Right lung (tissue), 10 donors: ENCODE measurements at places on chromosomes 3 and 15. TPM values are rescaled to one million over a fixed set of nuclear protein-coding genes. Genes with fewer than 3 reads are reported as not detected.
A peak's percentile ranks its signal among the peaks of the same experiment; 100 is the strongest.

DNA sequence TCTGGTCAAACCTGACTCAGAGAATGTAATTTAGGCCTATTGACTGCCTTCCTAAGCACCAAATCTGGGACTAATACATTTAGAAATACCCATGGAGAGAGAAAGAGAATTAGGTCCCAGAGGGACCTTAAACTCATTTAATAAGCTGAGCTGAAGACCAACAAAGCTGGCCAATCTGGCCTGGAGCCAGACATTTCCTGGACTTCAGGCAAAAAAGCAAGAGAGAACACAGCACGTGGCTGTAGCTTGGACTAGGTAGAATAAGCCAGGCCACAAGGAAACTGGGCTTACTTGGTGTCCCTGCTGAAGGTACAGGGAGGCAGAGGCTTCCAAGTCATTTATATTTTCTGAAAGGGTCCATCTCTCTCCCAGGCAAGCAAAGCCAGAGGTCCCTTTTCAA lies 88.1 kb downstream of the RTP4 start:
- no peak for DNase-seq

DNA sequence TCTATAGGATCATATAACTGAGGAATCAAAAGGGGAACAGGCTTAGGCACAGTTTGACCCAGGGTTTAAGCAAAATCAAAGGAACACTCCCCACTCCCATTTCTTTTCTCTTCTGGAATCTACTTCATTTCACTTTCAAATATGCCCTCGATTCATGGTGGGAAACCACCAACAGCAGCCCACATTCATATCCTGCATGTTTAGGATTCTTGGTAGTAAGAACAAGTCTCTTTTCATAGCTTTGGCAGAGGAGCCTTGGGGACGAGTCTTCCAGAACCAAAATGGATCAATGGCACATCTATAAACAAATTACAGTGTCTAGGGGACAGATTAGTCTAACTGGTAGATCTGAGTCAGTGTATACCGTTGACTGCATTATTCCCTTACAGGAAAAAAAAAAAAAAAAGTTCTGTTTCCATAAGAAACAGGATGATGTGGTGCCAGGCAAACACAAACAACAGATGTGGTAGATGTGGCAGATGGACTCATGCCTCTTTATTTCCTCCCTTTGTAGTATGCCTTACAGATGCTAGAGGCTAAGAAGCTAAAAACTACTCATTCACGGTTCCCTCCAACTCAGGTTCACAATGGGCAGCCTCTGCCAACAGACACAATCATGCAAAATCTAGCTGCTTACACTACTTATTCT lies 578.3 kb upstream of the ADAMTS9 start:
- no peak for DNase-seq

DNA sequence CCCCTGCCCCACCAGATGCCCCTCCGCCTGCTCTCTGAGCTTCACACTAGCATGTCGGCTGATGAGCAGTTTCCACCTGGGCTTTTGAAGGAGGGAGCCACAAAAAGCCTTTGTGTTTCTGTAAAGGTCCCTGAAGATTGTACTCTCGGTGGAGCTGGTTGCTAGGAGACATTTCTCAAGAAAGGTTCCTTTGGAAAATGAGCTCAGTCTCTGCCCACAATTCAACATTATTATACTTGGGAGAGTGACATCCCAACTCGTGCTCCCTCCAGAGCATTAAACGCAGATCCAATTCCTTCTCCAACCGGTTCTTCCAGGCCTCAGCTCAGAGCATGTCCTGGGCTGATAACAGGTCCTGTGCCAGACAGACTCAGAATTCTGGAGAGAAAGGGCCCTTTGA lies 26.8 kb upstream of the FAM107A start:
- no peak for DNase-seq

DNA sequence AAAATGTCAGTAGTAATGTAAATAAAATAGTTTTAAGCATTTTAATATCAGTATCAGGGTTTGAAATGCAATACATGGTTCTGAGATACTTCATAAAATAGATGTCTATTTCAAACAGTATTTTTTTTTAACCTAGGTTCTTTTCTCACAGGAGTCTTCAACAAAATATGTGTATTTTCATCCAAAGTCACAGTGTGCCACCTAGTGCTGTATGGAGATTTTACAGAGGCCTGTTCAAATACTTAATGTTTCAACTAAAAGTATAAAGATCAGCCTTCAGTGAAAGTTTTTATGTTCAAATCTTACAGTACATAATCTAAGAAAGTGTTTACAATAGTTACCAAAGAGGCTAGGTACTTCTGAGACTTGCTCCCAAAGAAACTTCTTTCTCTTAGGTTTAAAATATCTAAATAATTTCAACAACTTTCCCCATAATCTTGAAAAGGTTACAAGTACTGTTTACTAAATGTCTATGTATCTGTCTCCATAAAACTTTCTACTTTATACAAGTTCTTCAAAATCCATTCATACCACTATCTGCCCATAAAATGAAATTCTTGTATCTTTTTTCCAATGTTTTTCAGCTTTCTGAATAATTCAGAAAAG lies 38.3 kb downstream of the SCAPER start:
- DNase-seq, result no peak

DNA sequence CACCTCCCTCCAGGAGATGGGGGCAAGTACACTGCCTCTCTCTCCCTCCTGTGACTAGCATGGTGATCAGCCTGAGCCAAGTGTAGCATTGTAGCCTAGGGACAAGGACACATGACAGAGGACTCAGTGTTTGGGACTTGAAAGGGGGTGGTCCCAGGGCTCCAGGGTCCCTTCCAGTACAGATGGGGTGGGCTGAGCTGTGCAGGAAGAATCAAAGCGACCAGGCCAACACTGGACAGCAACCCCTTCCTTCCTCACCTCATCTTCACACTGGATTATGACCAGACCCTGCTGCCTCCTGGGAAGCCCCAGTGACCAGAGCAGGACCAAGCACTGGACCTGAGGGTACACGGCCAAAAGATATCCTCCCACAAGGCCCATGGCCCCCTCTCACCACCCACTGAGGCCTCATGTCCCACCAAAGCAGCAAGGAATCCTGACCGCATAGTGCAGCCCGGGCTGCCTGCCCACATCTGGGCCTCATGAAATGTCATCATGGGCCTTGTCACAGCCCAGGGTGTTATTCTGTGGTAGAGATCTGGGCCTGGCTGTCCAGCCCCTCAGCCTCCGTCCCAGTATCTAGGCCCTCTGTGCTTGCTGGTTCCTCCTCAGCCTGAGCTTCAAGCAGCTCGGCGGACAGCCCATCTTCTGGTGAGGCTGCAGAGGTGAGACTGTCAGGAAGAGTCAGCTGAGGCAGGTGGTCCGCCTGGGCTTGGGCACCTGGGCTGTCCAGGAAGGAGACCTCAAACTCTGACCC lies 9.5 kb downstream of the GORASP1 start:
- DNase-seq, result no peak

GRCh38 chr3:116299646-116300081 lies 145.6 kb downstream of the LSAMP start:
- no peak for DNase-seq

DNA sequence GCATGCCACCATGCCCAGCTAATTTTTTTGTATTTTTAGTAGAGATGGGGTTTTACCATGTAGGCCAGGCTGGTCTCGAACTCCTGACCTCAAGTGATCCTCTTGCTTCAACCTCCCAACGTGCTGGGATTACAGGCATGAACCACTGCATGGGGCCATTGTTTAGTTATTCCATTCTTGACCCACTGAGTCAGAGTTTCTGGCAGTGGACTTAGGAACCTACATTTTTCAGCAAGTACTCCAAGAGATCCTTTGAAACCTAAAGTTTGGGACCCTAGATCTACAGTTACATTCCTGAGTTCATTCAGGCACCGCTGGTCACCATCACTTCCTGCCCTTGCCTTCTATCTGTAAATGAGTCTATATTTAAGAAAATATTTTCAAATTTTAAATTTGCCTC lies 1.4 kb upstream of the TNFSF10 start:
- no peak for DNase-seq

DNA sequence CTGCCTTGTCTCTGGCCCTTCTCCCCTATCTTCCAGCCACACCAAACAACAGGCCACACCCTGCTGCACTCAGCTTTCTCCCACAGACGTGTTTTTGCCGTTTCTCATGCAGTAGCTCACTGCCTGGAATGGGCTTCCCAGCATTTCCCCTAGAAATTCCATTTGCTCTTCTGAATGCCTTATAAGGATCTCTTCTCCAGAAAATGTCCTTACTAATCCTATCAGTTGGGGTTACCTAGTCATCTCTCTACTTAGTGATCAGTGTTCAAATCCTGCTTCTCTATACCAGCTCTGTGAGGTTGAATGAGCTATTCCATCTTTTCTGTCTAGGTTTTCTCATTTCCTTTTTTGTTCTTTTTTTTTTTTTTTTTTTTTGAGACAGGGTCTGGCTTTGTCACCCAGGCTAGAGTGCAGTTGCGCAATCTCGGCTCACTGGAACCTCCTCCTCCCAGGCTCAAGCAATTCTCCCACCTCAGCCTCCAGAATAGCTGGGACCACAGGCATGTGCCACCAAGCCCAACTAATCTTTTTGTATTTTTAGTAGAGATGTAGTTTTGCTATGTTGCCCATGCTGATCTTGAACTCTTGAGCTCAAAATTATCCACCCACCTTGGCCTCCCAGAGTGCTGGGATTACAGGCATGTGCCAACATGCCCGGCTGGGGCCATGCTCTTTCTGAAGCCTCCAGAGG lies 98.2 kb upstream of the CHD2 start:
- DNase-seq, result no peak

DNA sequence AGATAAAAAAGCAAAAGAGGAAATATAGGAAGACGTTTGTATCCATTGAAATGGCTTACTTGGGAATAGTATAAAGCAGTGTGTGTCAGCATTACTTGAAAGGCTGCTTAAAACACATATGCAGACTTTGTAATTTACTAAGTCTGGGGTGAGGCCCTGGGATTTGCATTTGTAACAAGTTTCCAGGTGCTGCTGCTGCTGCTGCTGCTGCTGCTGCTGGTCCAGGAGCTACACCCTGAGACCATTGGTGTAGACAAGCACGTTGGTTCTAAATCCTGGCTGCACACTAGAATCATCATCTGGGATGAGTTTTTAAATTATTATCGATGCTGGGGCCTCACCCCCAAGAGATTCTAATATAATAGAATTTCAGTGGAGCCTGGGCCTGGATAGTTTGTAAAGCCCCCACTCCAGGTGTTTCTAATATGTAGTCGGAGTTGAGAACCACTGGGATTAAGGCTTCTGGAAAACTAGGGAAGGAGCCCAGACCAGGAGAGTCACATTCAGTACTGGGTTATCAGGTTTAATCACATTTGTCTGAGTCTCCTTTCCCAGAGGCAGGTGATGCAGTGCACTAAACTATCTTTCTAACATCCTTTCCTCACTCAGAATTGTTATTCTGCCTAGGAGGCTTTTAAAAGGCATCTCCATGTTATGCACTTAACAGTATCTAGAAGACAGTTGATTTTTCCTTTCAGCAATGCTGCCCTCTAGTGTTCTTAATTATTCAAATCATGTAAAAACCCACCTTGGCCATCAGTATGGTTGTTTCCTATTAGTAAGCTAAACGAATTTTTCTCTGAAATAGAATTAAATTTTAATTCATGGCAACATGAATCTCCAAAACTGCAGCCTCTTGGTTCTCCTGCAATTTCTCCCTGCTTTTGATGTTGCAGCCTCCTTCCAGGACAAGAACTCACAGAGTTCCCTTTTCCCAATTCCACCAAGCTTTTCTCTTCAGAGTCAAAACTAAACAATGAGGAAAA lies 45.4 kb downstream of the SSR3 start:
- DNase-seq, result peak; percentile 10

GRCh38 chr3:60095516-60095915 lies 1045.7 kb upstream of the CFAP20DC start:
- no peak for DNase-seq

DNA sequence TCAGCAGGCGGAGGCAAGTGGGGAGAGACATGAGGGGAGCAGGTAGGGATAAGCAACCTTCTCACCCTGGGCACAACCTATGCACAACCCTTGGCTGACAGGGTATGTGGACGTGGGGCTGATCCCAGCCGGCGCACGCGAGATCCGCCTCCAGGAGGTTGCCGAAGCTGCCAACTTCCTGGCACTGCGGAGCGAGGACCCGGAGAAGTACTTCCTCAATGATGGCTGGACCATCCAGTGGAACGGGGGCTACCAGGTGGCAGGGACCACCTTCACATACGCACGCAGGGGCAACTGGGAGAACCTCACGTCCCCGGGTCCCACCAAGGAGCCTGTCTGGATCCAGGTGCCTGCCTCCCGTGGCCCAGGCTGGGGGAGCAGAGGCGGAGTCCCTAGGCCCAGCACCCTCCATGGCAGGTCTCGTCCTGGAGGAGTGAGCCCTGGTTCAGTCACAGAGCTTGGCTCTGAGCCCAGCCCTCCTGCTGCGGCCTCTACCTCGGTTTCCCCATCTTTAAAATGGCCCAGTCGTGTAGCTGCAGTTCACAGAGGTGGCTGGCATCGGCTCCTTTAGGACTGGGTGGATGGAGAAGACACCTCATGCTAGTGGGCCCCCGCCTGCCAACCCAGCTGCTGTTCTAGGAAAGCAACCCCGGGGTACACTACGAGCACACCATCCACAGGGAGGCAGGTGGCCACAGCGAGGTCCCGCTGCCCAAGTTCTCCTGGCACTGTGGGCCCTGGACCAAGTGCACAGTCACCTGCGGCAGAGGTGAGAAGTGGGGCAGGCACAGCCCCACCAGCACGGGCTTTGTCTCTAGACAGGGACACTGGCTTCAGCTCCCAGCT lies 96.0 kb downstream of the TBC1D2B start:
- no peak for DNase-seq

DNA sequence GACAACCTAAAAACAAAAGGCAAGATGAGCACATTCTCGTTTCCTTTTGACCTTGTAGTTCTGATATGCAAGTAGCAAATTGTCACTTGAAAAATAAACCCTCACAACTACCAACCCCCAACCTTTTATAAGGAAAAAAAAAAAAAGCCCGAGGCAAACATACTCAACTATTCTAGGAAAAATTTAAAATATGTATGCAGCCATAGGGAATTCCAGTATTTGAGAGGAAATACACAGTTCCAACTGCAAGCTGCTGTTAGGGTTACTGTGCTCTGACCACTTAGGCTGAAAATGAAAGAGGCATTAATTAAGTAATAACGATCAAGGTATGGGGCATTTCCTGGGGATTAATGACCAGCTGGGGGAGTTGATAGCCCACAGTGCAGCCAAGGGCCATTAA lies 281.9 kb upstream of the DPH6 start:
- DNase-seq, result no peak

GRCh38 chr3:108946292-108947285 lies 7.1 kb downstream of the GUCA1C start:
- no peak for DNase-seq

DNA sequence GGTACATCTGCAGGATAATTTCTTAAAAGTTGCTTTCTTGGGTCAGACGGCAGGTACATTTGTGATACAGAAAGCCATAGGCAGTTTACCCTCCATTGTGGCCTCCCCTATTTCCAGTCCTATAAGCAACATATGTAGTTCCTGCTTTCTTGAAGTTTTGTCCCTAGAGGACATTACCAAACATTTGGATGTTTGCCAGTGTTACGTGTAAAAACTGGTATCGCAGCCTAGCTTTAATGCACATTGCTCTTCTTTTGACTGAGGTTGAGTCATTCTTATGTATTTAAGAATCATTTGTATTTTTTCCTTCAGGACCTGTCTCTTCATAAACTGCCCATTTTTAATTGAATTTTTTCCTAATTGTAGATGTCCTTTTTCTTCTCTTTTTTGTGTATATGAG lies 114.3 kb downstream of the DIPK2A start:
- peak; percentile 31 for DNase-seq

The GTF2E1 gene
- 14.6 TPM for polyA plus RNA-seq

The EOMES gene
- polyA plus RNA-seq, result 0.28 TPM

The FOXL2NB gene
- polyA plus RNA-seq, result not detected

The KLHL18 gene
- polyA plus RNA-seq, result 9.0 TPM

The LXN gene
- 244 TPM for polyA plus RNA-seq

The FGF7 gene
- 19.7 TPM for polyA plus RNA-seq

The CACNA1D gene
- polyA plus RNA-seq, result 53.0 TPM

The GOLGA6A gene
- 0.08 TPM for polyA plus RNA-seq

The EEF1AKMT4 gene
- polyA plus RNA-seq, result 2.7 TPM
